ENCODE measurements at places on chromosomes 3 and 15.

DNA sequence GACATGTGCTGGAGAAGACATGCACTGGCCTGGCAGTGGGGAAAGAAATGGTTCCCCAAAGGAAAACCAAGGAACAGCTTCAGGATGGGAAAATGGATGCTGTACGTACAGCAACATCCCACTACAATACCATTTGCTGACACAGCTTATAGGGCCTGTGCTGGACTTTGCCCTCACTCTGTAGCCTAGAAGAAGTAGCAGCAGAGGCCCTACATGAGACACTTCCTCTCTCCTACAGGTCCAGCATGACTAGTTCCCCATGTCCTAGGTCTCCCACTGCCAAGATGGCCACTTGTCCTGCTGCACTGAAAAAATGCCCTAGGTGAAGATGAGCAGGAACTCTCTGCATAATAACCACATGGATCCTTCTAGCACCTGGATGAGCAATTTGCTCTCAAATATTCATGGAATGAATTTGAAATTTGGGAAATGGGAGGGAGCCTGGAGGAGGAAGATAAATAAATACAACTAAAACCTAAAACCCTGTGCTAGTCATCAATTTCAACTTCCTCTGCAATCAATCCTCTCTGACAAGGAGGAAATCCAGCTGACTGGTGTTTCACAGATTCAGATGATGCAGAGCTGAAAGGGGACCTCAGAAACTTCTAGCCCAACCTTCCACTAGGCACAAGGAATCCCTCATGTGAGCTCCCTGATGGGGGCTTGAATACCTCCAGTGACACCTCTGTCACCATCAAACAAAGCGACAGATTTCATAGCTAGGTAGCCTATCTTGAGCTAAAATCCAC lies 514.3 kb upstream of the PPP2R3A start:
- DNase-seq, result no peak

GRCh38 chr15:92887869-92888268 lies 12.3 kb upstream of the CHD2 start:
- no peak for DNase-seq

GRCh38 chr15:79989682-79990081 lies 18.7 kb upstream of the BCL2A1 start:
- DNase-seq, result no peak

DNA sequence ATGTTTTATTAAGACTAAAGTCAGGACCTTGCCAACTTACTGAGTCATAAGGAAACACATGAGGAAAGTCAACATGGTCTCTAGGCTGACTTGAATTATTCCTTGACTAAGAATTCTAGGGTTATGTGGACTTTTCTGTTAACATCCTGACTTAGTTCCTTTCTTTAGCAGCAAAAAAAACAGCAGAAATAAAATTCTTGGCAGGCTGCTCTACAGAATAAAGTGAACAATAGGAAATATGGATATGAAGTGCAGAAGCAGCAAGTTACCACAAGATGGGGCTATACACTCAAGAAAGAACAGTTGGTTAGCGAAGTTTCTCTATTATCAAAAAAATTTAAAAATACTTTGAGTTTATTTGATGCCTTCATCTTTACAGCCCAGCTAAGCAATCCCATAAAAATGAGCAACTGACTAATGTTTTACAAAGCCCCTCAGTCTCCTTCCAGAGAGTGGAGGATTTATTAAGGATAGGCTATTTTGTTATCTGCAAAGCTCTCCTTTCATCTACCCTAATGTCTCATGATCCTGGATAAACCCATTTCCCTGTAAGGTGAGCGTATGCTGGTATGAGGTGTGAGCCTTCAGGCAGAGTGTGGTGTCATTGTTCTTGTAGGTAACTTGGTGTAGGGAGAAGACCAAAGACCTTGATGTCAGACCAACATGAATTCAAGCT lies 23.1 kb upstream of the MCCC1 start:
- no peak for DNase-seq

- no peak for DNase-seq
Observed at GRCh38 chr3:197828-198491, 1.4 kb downstream of the CHL1 start.
